ENCODE measurements at places on chromosomes 11 and 22. TPM values are rescaled to one million over a fixed set of nuclear protein-coding genes. Genes with fewer than 3 reads are reported as not detected.
A peak's percentile ranks its signal among the peaks of the same experiment; 100 is the strongest.

PGA3 gene
- total RNA-seq = 0.28 TPM

DNA sequence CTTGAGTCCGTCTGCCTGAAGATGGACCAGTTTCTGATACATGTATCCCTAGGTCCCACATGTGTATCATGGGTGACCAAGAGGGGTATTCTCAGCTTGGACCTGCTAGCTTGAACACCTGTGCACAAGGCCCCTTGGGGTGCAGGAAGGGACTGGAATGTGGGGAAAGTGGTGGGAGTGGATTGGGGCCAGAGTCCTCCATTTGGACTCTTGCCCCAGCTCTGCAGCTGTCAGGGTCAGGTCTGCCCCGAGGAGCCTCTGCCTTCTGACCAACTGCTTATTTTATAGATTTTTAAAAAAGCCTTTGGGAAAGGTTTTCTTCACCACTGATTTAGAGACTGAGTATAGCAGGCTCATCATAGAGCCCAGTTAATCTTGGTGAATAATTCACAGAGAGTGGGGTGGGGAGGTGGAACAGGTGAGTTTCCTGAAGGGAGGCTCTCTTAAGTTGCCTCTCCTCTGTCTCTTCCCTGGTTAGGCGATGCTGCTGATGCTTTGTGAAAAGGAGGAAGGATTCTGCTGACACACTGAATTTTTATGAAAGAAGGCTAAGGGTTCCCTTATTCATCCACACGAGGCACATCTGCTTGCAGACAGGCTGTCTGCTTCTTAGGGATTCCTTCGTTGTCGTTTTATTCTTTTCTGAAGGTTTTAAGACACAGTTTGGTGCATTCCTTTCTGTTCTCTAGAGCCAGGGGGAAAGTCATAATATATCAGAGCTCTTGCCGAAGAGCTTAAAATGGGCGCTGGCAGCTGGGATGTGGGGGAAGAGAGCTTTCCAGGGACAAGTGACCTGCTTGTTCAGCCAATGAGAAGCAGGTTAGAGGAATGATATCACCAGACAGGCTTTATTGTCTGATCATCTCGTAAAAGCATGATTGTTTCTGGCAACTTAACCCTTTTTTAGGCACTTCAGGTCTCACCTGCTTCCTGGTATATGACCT lies 19.9 kb downstream of the TRIM44 start:
- peak overlapping the region; percentile 82 for H3K27ac ChIP-seq
- H3K27me3 ChIP-seq = no peaks in the 10 kb centered on the region
- no peaks in the 10 kb centered on the region for H3K36me3 ChIP-seq
- H3K4me1 ChIP-seq = peaks cover 14% of the 10 kb centered on the region

- peak; percentile 35 for DNase-seq
- H3K27me3 ChIP-seq = no peaks in the 10 kb centered on the region
- H3K4me1 ChIP-seq = peaks cover 22% of the 10 kb centered on the region
- H3K36me3 ChIP-seq = peaks cover 3% of the 10 kb centered on the region
These were observed 43.3 kb upstream of the WEE1 start for GRCh38 chr11:9530020-9530621.

- no peak overlapping the region for H3K27ac ChIP-seq
- no peak for DNase-seq
These were observed 7.8 kb upstream of the CD248 start for GRCh38 chr11:66324664-66325063.
